Hypothalamus (tissue), 51 donors: ENCODE measurements at places on chromosomes 2 and 18.

DNA sequence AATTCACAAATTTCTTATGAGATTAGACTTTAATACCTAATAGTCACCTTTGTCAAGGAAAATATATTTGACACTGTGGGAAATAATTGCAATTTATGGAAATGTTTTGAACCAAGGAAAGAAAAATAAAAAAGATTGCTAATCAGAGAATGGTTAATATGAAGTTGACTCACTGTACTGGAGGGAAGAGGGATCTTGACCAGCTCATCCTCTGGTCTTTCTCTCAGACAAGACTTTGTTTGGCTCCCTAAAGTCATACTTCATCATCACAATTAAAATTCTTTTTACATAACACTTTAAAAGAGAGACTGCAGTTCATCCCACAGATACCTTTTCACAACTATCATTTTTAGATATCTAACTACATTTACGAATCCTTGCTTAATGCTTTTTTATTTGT, 538.5 kb upstream of the ZEB2 start:
- DNase-seq: no peak

- no peak for DNase-seq
Measured at GRCh38 chr18:51168960-51169662, 28.4 kb downstream of the MEX3C start.

- DNase-seq: no peak
Measured at GRCh38 chr18:55024564-55024963, 65.3 kb upstream of the CCDC68 start.

- DNase-seq: no peak
Measured at GRCh38 chr2:27308359-27308881, at the start of gene UCN. Gene UCN (minus strand): TSS chr2:27308445. CDS start chr2:27307895, 550 bp downstream.

GRCh38 chr2:219642069-219642454, 14.6 kb downstream of the SLC4A3 start:
- DNase-seq: no peak

GRCh38 chr2:3475771-3476170, 43.6 kb downstream of the ADI1 start:
- no peak for DNase-seq

DNA sequence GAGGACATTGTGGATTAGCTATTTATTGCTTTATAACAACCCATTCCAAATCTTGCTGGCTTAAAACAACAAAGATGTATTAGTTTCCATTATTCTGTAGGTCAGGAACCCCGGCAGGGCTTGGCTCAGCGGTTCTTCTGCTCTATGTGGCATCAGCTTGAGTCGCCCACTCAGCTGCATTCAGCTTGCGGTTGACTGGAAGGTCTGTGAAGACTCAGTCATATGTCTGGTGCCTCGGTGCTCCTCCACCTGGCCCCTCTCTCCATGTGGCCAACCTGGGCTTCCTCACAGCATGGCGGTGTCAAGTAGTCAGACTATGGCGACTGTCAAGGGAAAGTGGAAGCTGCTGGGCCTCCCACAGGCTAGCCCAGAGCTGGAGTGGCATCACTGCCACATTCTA, 48.6 kb downstream of the EMILIN2 start:
- DNase-seq: no peak

DNA sequence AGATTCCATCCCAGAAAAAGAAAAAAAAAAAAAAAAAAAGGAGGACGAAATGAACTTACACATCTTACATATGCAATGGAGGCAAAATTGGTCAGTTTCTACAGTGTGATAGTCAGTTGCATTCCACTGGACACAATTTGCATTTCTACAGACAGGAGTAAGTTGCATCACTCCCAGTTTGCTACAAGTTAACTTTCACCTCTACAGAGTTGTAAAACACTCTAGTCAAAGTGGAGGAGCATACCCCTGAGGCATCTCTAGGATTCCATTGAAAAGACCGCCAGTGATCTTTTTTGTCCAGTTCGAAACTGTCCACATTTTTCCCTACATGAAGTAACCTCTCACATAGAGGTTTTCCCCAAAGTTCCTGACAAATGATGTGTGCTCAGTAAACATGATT, 202.8 kb downstream of the VAPA start:
- DNase-seq: no peak
